ENCODE measurements at places on chromosomes 5 and 9.

GRCh38 chr9:36974731-36975130 lies 59.3 kb downstream of the PAX5 start:
- no peak for DNase-seq

DNA sequence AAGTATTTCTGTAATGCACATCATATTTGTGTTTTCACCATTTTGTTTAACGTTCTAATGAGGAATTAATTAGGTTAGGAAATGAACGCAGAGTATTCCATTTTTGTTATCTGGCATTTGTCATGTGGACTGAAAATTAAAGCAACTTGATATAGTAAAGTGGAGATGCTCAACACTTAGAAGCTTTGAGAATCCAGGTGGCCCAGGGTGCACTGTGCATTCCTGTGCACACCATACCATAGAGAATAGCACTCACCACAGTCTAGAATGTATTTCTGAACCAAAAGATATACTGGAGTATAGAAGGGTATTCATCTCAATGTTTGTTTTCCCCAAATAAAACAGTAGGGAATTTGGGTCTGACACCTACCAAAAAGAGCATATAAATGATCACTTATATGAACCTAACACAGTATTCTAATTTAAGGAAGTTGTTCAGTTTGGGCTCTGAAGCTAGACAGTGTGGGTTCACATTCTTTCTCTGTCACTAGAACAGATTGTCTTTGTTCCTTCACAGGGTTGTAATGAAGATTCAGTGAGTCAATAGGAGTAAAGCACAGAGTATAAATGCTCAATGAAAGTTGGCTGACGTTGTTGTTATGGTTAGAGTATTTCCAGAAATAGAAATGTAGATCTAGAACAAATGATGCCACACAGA lies 125.6 kb upstream of the DMRT1 start:
- DNase-seq, result no peak

GRCh38 chr9:104780796-104781395 lies 17.0 kb downstream of the NIPSNAP3B start:
- DNase-seq, result no peak

GRCh38 chr9:105859428-105860091 lies 165.2 kb downstream of the TMEM38B start:
- no peak for DNase-seq

GRCh38 chr9:93124793-93125192 lies 9.3 kb downstream of the NINJ1 start:
- peak; percentile 21 for DNase-seq

DNA sequence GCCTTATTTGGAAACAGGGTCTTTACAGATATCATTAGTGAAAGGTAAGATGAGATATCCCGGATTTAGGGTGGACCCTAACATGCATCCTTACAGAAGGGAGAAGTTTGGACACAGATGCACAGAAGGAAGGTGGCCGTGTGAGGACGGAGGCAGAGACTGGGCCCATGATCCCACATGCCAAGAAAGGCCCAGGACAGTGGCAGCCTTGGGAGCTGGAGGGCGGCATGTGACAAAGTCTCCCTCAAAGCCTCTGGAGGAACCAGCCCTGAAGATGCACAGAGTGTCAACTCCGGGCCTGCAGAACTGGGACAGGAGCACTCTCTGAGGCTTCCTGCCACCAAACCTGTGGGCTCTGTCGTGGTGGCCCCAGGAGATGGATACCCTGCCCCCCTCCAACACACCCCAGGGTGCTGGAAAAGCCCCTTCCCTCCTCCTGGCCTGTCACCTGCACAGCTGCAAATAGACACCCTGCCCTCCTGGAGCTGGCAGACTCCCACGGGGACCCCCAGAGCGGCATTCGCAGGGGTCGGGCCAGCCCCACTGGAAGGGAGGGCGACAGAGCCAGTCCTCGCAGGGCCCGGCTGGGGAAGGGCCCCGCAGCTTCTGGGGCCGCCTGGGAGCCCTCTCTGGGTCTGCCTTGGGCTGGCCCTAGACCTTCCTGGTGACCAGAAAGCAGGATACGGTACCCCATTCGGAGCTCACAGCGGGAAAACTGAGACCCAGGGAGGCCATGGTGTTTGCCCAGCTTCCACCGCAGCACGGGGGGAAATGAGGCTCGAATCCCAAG lies 7.9 kb downstream of the NACC2 start:
- no peak for DNase-seq

- no peak for DNase-seq
These were observed 306.8 kb upstream of the NMUR2 start for GRCh38 chr5:152711801-152712388.

DNA sequence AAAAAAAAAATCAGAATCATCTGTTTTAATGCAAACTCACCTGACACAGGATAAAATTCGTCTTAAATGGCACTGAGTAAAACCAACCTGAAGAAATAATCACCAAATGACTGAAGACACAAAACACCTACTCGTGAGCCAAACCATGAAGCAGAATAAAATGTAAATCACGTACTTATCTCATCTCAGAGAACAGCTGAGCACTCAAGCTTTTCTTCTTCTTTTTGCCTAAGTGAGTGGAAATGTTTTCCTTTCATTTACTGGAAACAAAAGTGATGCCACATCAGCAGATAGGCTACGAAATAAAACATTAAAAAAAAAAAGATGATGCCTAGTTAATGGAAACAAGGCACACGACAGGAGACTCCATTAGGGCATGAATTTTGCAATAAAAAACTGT lies 36.4 kb downstream of the ATPSCKMT start:
- no peak for DNase-seq

DNA sequence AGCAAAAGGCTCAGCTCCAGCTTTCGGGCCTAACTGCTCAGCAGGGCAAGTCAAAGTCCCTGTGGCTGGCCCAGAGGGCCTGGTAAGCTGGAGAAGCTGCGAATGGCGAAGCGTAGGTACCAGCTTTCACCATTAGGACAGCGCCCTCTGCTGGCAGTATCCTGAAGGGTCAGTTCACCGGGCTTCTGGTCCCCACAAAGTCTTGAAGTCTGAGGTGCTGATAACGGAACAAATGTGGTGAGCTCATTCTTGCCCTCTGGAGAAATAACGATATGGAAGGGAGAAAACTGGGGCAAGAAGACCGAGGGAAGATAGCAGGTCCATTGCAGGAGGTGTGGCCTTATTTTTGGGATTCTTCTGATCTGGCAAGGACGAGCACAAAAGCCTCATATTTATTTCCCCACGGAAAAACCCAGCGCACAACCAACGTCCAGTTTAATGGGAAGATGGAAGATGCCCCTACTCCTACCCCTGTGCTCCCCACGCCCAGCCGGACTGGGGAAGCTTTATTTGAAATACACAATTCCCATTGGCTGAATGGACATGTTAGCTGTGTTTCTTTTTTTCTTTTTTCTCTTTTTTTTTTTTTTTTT lies 7.2 kb downstream of the SOWAHA start:
- DNase-seq, result peak; percentile 97

DNA sequence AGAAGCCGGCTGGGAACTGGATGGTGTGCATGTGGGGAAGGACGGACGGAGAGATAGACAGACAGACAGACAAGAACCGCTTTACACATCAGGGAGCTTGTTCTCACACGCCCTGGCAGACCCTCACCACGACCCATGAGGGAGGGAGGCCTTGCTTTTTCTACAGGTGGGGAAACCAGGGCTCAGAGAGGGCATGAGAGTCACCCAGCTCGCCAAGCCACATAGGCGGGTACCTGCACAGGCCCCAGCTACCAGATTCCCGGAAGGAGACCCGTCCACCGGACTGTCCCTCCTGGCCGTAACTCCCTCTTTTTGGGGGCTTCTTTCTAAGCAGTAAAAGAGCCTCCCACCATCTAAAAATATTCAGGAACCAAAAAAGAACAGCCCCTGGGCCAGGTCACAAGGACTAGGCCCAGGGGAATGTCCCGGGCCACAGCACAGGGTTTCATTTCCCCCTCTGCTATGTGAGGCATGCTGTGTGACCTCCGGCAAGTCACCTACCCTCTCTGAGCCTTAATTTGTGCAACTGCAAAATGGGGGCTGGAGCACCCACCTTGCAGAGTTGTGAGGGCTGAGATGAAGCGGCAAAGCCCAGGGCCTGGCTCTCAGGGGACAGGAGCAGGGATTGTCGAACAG lies 84.4 kb upstream of the SARDH start:
- DNase-seq, result no peak

DNA sequence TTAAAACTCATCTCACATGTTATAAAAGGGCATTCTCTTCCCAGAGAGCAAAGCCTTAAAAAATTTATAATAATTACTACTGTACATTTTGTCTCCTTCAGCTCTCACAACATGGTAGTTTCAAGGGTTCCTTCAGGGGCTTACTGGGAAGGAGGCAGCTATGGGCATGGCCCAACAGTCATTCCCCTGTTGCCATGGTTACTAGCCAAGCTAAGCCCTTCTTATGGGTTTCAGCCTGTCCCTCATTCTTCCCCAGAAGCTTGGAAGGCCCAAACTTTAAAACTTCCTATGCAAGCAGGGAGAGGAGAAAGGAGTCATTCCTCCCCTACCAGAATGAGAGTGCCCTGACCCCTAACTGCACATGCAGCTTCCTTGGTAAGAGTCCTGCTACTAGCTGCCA lies 82.2 kb upstream of the CNTLN start:
- no peak for DNase-seq

DNA sequence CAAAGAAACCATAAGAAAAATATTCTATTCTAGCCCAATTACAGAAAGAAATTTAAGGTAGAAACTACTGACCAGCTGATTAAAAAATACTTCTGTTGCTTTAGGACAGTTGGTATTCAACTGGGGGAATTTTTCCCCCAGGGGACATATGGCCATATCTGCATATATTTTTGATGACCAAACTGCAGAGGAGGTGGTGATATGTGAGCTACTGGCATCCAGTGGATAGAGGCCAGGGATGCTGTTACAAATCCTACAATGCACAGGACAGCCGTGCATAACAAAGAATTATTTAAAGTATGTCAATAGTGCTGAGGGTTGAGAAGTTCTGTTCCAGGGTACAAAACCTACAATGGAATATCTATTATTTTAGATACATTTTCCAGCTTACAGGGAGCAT lies 24.0 kb downstream of the ZFR start:
- no peak for DNase-seq

GRCh38 chr9:133182151-133182550 lies 18.4 kb upstream of the GBGT1 start:
- no peak for DNase-seq

GRCh38 chr9:18382243-18382642 lies 91.7 kb upstream of the ADAMTSL1 start:
- DNase-seq, result no peak

- no peak for DNase-seq
These were observed 262.8 kb upstream of the CDH6 start for GRCh38 chr5:30930736-30931135.

DNA sequence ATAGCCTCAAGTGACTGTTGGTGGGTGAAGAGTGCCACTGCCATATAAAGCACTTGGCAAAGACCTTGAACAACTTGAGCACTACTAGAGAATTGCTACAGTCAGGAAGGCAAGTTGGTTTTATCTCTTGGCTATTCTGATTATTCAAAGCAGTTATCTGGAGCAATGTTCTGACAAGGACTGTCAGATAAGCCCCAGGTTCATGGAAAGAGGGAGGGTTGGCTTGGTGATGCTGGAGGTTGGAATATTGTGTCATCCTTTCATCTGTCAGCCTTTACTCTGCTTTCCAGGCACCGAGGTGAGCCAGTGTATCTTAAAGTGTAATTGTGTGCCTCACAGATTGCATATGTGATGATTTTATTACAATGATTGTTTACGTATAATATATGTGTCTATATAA lies 548.4 kb upstream of the ZNF608 start:
- DNase-seq, result no peak

GRCh38 chr5:98941131-98941883 lies 12.5 kb upstream of the CHD1 start:
- DNase-seq, result no peak

DNA sequence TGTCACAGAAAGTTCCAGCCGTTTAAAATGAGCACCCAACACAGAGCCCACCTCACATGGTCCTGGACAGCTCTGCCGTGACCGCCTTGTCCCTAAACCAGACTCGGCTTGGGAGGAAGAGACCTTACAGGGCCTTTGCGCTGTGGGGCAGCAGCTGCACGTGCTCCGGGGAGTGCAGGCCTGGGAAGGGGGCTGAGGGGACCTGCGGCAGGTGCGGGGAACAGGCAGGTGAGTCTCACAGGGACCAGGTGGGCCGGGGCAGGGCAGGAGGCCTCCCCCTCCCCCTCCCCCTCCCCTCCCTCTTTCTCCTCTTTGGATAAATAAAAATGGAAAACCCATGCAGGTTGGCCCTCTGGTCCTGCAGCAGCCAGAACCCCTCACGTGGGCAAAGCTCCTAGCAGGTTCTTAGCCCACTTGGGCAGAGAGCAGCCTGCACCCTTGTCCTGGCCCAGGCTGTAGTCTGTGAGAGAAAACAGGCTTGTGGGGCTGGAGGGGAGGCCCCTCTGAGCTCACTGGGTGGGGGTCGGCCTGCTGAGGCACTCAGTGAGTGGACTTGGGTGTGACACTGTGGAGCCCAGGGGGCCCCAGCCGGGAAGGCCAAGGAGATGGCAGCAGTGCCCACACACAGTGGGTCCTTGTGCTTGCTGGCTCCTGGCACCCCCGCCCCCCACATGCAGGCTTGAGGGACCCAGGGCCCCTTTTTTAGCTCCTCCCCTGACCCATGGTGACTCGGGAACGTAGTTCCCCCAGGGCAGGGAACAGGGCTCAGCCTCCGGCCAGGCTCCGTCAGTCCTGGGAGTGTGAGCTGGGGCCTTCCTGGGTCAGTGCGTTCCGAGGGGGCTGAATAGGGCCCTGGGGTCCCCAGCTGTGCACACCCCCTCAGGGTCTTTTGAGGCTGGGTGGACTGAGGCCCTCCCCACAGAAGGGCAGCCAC lies 40.0 kb upstream of the CACNA1B start:
- DNase-seq, result no peak

DNA sequence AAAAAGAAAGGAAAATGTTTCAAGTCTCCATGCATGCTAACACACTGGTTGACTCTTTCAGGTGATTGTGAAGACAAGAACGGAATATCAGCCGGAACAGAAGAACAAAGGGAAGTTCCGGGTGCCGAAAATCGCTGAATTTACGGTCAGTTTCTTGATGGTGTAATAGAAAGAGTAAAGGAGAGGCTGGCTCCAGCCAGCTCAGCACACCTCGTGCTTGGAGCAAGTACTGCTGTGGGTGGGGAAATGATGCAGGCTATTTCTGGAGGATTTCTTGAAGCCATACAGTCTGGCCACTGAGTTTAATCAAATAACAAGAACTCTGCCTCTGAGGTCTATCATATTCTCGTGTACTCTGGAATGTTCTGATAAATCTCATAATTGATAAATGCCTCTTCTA lies 18.7 kb downstream of the NSG2 start:
- no peak for DNase-seq

Data from left colon (tissue), 2 donors.